ENCODE measurements at places on chromosomes 4 and X.

DNA sequence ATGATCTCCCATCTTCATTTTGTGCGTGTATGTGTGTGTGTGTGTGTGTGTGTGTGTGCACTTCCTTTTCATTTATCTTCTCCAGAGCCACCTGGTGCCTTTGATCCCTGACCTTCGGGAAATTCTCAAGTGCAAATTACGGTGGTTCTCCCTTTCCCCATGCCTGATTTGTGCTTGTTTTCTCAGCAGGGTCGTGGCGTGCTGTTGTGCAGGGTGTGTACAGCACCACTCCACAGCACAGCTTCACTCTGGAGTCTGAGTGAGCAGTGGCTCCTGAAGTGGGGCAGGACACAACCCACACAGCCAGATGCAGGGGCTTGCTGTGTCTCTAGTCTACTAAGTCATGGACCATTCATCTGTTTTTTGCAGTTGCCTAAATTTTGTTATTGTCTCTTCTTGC is 114.2 kb upstream of the TBC1D9 start:
- DNase-seq = no peak

GRCh38 chrX:149825424-149825823 is 43.7 kb downstream of the MAGEA9 start:
- DNase-seq = peak; percentile 5

- DNase-seq = no peak
Observed at GRCh38 chr4:98692411-98692810, 34.0 kb upstream of the TSPAN5 start.

DNA sequence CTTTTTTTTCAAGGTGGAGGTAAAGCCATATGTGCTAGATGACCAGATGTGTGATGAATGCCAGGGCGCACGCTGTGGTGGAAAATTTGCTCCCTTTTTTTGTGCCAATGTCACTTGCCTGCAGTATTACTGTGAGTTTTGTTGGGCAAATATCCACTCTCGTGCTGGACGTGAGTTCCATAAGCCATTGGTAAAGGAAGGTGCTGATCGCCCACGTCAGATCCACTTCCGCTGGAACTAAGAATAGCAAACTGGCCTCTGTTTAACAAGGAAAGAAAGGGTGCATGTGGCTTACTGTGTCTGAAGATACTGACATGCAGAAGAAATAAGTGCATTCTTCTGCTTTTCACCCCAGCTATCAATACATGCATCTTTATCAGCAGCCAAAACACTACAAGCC is 63.9 kb downstream of the CPEB2 start:
- no peak for DNase-seq

DNA sequence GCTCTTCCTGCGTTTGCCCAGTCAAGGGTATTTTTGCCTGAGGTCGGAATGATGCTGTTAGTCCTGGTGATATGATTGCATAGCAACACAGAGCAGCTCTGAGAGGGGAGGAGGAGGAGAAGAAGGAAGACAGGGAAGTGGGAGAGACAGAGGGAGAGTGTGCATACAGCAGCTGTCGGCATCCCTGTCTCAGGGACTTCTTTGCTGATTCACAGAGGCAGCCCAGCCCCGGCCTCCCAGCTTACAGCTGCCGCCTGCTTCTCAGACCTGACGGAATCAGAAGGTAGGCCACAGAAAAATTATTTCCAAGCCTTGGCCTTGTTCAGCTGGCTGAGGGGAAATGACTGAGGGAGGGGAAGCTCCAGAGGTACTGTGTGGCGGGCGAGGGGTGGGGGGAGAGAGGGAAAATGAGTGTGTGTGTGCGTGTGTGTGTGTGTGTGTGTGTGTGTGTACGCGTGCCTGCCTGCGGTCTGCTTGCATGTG is 319 bp downstream of the DRP2 start:
- peak; percentile 53 for DNase-seq

DNA sequence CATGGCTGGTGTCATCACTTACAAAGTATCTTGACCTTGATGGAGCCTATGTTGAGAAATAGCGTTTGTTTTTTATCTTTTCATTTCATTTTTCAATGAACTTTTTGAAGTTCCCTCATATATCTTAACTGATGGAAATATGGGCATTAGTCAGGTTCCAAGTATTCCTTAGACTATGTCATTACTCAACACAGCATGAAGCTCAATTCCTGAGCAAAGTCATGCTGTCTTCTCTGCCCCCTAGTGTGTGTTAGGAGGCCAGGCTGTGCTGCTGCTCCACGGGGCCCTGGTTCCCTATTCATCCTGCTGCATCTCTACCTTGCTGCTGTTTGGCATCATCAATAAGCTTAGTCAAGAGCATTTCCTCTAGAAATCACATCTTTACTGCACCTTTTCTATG is 40.9 kb downstream of the GPR143 start:
- no peak for DNase-seq

- no peak for DNase-seq
Observed at GRCh38 chr4:147037069-147037468, 91.4 kb upstream of the TTC29 start.

DNA sequence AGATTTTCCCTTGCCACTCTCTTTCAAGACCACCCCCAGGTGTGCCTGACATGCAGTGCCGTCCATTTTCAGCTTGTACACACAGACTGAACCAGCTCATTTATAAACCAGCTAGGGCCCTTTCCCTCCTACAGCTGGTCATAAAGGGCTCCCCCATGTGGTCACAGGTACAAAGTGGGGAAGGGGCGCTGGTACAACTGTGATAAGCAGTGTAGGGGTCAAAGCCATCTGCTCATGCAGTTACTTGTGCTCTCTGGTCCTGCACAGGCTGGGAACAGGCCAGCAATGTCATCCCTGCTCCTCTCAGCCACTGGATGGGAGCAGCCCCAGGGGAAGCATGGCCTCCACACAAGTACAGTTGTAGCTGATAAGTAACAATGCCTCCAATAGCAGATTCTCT is 20.6 kb downstream of the GABRQ start:
- no peak for DNase-seq

GRCh38 chr4:183424109-183424744 is 20.2 kb upstream of the CDKN2AIP start:
- no peak for DNase-seq

DNA sequence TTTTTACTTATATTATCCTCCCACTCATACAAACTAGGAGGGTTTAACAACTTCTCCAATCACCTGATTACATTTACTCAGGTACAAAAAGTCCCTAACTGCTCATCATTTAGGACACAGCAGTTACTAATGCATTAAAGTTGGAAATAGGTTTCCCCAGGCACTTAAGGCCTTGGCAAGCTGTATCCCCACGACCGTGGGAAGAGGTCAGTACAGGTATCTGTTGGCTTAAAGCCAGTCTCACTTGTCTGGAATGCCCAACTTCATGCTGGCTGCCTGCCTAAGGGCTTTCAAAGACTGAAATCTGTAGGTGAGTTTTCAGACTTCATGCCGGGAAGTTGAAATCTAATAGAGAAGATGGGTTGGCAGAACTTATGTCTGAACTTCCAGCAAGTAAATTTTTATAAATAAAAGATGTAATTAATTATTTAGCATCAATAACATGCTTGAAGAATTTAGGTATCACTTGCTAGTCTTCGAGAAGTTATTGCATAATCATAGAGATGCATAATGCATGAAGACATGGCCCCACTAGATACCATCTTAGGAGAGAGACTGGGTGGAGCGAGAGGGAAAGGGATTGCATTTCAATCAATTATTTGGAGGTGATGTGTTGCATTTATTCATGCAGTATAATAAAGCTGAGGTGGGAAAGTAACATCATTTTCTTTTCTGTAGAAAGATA is 54.2 kb downstream of the SCD5 start:
- DNase-seq = no peak

DNA sequence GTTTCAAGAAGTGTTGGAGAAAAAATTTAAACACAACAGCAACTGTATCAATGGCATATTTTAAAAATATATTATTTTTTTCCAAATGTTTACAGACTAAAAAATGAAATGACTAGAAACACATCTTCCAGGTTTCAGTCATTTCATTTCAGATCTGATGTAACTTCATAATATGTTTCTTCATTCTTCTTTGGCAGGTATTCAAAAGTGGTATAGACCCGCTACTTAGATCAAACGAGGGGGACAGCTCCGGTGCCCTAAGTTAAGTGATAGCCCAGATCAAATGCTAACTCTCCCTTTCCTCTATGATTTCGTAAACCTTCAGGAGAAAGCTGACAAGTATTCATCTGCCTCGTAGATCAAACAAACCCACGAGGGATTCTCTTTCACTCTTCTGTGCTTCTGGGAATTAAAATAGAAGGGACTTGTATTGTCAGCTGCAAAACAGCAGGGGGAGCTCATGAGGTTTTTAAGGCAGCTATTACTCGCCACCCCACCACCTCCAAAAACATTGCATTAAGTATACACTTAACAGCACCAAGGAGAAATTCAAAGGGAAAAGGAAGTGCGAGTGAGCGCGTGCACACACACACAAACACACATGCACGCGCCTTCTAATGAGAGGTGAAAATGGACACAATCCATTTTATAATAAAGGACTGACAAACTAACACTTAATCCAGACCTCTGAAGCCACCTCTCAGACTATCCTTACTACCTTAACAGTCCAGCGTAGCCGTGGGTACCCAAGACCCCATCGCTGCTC is 21.4 kb downstream of the HELT start:
- peak; percentile 51 for DNase-seq

GRCh38 chr4:6925357-6925836 is 15.8 kb downstream of the TBC1D14 start:
- DNase-seq = no peak

DNA sequence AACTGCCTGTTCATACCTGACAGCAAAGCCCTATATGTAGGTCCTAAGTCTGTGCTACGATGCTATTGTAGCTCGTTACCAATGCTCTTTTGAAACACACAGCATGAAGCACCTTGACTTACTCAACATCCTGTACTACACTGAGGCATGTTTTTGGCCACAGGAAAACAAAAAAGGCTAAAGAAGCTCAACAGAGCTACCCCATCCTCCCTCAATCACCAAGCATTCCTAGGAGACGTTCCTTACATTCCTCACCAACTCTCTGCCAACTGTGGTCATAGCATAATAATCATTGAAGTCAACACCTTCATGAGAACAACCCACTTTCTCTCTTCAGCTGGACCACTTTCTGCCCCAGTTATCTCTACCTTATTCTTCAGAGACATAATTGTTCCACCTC is 73.7 kb upstream of the SLC25A43 start:
- DNase-seq = no peak

GRCh38 chr4:185840201-185840600 is 28.2 kb upstream of the SORBS2 start:
- no peak for DNase-seq

- peak; percentile 59 for DNase-seq
Observed at GRCh38 chrX:135295238-135295943, 13.9 kb upstream of the ETDC start.

DNA sequence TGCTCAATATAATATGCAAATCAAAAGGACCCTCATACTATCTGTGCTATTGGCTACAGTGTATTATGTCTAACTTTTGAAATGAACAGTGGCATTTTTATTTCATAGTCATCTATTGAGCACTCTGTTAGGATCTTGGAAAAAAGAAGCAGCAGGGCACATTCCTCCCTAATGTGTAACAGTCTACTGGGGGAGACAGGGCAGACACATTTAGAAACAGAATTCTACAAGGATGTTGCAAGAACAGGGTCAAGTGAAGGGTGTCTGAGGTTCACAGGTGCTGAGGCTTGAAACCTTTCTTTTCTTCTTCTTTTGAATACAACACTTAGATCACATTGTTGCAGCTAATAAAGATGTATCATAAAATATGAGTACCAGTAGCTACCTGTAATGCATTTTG is 129.7 kb upstream of the SLC4A4 start:
- no peak for DNase-seq

GRCh38 chr4:15234856-15235126 is 193.0 kb upstream of the C1QTNF7 start:
- no peak for DNase-seq

GRCh38 chr4:25367004-25367621 is 9.9 kb upstream of the ANAPC4 start:
- no peak for DNase-seq

- no peak for DNase-seq
Observed at GRCh38 chr4:123876671-123877101, 480.1 kb downstream of the SPRY1 start.

DNA sequence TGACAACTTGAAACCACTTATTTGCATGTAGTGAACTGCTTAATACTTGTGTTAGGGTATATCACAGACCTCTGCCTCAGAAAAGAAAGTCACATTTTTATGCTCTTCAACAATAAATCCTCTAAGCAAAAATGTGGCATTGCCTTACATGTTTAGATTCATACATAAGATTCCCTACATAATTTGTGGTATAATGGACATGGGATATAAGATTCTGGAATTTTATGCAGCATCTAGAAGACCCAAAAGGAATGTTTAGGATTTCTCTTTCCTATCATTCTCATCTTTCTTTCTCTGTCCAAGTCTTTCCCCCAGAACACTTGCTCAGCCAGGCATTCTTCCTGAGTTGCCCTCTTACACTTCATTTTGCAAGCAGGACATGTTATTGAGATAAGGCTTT is 37.7 kb upstream of the TET2 start:
- DNase-seq = no peak

- no peak for DNase-seq
Observed at GRCh38 chr4:119774840-119775239, 146.2 kb upstream of the PDE5A start.

GRCh38 chr4:121307445-121308327 is 73.1 kb downstream of the QRFPR start:
- DNase-seq = peak; percentile 24

GRCh38 chrX:155896512-155896911 is 15.4 kb downstream of the VAMP7 start:
- no peak for DNase-seq

GRCh38 chr4:3228881-3229280 is 20.1 kb upstream of the MSANTD1 start:
- no peak for DNase-seq

DNA sequence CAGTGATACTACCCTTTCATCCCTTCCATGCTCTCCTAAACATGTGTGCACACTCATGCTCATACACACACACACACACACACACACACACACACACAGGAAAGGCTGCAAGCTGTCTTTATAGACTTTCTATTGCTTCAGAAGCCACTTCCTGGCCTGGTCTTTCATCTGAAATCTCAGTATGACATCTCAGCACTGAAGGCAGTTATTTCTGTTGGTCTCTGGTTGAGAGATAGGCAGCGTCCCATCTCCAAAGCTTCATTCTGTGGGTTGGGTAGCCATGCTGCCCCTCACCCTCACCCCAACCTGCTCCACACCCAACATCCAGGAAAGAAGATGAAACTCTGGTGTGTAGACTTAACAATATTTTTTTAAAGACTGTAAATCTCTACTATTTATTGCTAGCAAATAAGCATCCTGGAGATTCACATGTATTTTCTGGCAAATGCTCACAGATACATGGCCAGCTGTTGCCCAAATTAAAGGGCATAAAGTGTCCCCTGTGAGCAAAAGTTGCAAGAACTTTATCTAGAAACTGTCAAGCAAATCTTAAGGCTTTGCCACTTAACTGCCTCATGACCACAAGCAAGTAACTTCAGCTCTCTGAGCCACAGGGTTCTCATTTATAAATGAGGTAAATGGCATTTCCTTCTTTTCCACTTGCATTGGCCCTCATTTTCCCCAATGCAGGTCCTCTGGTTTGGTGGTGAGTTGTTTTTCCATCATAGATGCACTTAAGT is 189.8 kb upstream of the AFF2 start:
- DNase-seq = no peak

GRCh38 chr4:102305666-102306065 is 39.6 kb downstream of the SLC39A8 start:
- no peak for DNase-seq

Measured in SK-N-DZ (cell line).